ENCODE measurements at places on chromosomes 7 and 10.

GRCh38 chr7:26295015-26295414 lies 3.4 kb downstream of the SNX10 start:
- DNase-seq = no peak

- DNase-seq = no peak
Measured at GRCh38 chr7:116697152-116697551, 25.2 kb downstream of the MET start.

DNA sequence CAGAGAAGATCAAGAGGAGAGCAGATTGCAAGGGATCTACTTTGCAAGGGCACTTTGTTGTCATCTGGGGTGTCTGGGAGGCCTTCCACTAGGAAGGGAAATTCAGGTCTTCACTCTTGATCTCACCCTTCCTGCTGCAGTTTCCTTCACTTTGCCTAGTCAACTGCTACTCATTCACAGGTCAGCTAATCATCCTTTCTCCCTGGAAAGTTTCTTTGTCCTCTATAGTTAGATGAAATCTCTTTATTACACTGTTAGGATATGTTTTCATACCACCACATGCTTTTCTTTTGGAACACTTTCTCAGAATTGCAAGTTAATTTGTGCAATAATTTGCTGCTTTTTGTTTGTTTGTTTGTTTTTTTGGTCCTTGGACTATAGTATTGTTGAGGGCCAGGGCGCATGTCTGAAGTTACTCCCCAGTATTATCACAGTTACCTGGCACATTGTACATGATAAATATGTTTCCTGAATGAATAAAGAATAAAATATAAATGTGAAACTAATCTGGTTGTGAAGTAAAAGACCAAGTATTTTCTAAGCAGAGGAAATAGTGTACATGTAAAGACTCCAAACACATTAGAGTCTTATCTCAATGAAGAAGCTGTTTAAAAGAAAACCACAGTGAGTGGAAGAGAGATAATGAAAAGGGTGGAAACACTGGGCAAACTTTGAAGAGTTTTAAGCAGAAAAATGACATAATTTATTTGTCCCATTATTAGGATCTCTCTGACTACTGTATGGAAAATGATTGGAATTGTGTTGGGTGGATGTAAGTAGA lies 139.9 kb upstream of the DGKB start:
- DNase-seq = no peak

GRCh38 chr7:80464211-80464610 lies 47.7 kb downstream of the GNAT3 start:
- no peak for DNase-seq

- no peak for DNase-seq
Measured at GRCh38 chr7:139203992-139204391, 27.0 kb upstream of the UBN2 start.

- DNase-seq = no peak
Measured at GRCh38 chr10:77405771-77406241, 231.8 kb downstream of the KCNMA1 start.

- DNase-seq = no peak
Measured at GRCh38 chr7:3437467-3437866, 136.4 kb downstream of the SDK1 start.

GRCh38 chr10:124123156-124123555 lies 29.8 kb upstream of the CHST15 start:
- no peak for DNase-seq

GRCh38 chr10:80171248-80171660 lies 34.1 kb downstream of the ANXA11 start:
- no peak for DNase-seq

DNA sequence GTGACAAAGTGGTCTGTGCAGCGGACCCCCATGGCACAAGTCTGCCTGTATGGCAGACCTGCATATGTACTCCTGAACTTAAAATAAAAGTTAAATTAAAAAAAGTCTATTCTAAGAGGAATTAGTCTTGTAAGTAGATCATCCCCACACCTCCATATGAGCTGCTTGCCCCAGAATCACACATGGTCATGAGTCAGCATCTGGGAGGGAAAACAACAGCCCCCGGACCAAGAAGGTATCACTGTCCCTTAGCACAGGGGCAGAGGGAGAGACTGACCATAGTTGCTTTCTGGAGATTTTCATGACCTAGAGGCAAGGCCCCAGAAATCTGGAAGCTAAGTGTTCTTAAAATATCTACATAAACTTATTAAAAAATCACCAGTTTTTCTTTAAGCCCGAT lies 86.6 kb upstream of the PDK4 start:
- no peak for DNase-seq

GRCh38 chr7:139893999-139894398 lies 64.9 kb downstream of the TBXAS1 start:
- DNase-seq = no peak

GRCh38 chr7:96789914-96790313 lies 80.3 kb upstream of the SEM1 start:
- DNase-seq = no peak

DNA sequence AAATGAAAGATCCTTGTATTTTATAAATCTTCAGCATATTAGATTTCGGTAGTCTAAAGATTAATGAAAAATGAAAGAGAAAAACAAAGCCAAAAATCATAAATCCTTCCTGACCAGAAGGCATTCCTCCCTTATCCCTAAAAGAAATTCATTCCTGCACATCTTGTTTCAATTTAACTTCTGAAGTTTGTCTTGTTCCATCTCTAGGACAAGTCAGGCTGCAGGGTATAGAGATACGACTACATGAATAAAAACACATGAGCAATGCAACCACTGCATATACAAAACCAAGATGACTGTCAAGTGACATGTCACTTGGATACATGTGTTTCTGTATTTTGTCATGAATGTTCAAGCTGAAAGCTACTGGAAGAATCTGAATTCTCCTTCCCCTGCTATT lies 214.9 kb downstream of the JAZF1 start:
- DNase-seq = no peak

GRCh38 chr7:50450590-50451032 lies 461 bp upstream of the FIGNL1 start:
- no peak for DNase-seq

Data from NCI-H1417 treated with DMSO at 0.1 percent for 48 hours (cell line).